ENCODE measurements at places on chromosomes 6 and 20. TPM values are rescaled to one million over a fixed set of nuclear protein-coding genes. Genes with fewer than 3 reads are reported as not detected.

The ERMARD gene
- polyA plus RNA-seq: 40.8 TPM

The FOXF2 gene
- polyA plus RNA-seq: 58.7 TPM

The REV3L gene
- polyA plus RNA-seq: 64.6 TPM

The TMEM244 gene
- polyA plus RNA-seq: not detected

The ZNF512B gene
- 19.5 TPM for polyA plus RNA-seq

The CSTF1 gene
- 40.0 TPM for polyA plus RNA-seq

DNA sequence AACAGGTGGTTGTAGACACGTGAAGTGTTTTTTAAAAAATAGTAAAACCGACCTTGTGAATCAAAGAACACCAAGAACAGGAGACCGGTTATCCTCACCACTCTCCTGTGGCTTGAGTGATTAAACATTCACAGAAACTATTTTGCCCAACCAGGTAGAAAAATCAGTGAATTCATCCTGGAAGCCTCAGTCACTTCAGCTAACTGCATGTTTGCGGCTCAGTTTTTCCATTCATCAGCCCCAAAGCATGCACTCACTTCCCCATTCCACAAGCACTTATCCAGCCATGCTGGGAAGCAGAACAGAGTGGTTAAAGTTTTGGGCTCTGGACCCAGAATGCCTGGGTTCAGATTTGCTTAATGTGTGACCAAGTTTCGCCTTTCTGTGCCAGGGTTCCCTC, 2.4 kb downstream of the LRRN4 start:
- DNase-seq: no peak

DNA sequence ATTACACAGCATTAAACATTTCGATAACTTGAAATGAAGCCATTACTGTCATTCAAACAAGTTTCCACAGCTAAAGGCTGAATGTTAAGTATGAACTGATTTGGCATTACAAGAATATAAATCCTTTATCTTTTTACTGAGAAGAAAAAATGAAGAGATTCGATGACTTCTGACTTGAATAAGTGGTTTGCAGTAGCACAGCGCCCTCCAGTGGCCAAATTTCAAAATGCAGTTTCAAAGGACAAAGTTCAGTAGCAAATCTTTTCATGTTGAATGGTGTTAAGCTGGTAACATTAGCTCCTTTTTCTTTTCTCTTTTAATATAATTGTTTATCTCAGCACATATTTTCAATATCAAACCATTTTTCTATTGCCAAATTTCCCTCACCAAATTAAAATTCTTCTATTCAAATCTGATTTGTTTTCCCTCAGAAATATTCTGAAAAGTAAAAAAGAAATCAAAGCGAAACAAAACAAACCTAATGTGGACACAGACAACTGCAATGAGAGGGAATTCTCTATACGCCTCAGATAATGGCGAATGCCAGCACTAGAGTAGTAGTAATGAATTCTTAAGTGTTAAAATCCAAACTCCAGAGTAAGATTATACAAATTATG, 145.7 kb downstream of the BTBD9 start:
- DNase-seq: peak; percentile 47

- no peak for DNase-seq
Measured at GRCh38 chr6:38016824-38017223, 197.3 kb downstream of the ZFAND3 start.

DNA sequence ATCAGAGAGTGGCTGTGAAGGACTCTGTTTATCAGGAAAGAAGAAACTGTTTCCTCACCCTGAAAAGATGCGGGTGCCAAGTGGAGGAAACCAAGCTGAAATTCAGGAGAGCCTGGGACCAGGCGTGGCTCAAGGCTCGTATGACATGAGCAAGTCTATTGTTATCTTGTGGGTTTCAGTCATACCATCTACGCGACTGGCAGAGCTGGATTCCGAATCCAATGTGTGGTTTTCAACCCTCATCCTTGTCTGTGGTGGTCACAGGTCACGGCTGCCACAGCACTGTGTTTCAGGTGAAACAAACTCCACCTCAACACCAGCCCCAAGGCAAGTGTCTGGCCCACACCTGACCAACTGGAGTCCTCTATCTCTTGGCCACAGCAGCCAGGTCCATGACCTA, 9.1 kb downstream of the MC3R start:
- DNase-seq: no peak

GRCh38 chr6:158552055-158552795, 7.7 kb upstream of the TMEM181 start:
- no peak for DNase-seq

DNA sequence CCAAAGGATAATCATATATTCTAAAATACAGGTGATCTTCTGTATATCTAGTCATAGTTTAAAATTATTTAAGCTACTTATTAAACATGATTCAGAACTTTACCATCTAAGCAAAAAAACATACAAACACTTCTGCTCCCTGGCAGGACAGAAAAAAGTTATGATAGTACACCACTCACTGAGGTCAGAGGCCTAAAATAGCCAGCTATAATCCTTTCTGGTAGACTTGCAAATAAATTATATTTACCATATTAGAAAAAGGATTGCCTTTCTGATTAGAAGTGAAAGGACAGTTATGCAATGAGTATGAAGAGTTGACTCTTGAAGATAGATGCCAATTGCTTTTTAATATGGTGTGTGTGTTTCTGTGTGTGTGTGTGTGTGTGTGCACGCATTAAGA, 207.4 kb downstream of the BMP2 start:
- peak; percentile 12 for DNase-seq

DNA sequence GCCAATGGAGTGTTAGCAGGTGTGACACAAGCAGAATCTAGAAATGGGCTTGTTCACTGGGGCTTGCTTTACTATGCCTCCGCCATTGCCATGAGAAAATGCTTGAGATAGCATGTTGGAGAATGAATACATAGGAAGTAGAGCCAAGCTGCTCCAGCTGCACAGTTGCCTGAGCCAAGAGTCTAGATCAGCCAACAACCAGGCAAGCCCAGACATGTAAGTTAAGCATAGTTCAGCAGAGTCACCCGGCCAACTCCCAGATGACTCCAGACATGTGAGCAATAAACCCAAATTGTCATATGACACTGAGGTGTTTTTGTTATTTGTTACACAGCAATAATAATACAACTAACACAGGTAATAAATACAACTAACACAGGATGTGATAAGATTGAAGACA, 167.9 kb downstream of the HAO1 start:
- no peak for DNase-seq

DNA sequence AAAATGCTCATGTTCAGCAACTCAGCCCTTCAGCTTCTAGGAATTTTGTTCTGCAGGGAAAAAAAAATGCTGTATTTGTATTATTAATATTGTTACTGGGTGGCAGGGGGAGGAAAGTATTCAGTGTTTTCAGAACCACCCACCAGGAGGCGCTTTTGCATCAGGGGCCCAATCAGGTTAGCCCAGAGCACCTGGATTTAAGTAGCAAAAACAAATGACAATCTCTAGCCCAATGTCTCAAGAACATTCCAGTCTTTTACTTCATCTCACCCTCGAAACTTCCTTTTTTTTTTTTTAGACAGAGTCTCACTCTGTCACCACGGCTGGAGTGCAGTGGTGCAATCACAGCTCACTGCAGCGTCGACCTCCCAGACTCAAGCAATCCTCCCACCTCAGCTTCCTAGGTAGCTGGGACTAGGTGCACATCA, 635 bp upstream of the C20orf203 start:
- no peak for DNase-seq

GRCh38 chr20:41308726-41309413, 8.7 kb downstream of the ZHX3 start:
- peak; percentile 30 for DNase-seq

DNA sequence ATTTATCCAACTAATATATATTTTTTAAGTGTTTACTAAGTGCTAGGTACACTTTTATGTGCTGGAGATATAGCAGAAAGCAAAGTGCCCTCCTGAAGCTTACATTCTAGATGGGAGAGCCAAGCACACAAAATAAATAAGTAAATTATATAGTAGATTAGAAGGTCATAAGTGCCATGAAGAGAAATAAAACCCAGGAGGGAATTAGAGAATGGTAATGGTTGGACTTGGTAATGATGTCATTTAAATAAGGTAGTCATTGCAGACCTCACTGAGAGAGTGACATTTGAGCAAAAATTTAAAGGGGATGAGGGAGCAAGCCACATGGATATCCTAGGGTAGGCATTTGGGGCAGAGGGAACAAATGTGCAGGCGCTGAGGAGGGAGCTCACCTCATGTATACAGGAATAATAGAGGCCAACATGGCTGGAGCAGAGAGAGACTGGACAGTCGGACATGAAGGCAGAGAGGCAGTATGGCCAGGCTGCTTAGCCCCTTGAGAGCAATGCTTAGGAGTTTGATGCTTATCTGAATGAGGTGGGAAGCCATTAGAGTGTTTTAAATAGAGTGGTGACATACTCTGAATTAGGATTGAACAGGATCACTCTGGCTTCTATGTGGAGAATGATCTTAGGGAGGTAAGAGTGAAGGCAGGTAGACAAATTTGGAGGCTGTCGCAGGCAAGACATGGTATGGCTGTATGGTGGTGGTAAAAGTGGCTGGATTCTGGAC, 14.1 kb downstream of the DSE start:
- no peak for DNase-seq

All from right lung (tissue), 10 donors.